Liver (tissue), 10 donors: ENCODE measurements at places on chromosomes 2 and 18. TPM values are rescaled to one million over a fixed set of nuclear protein-coding genes. Genes with fewer than 3 reads are reported as not detected.

DNA sequence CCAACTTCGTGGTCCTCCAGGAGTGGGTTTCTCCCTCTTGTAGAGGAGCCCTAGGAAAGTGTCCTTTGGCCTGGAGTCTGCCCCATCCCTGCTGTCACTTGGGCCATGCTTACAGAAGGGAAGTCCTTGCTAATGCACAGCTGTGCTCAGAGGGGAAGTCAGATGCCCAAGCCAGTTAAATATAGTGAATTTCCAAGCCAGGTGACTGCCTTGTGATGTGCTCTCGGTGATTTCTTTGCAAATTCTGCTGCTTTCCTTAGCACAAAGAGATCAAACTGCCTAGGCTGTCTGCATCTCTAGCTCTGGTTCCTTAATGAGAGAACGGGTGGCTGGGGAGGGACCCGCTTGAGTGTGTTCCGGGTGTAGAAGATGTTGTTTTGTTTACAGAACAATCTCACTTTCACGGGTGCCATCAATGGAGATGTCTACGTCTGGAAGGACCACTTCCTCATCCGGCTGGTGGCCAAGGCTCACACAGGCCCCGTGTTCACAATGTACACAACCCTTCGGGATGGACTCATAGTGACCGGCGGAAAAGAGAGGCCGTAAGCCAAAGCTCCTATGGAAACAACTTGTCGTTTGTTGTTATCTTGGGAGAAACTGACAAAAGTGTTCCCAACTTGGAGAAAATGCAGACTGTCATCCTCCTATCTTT, 91.4 kb downstream of the RTN4 start:
- no peak overlapping the region for H3K27ac ChIP-seq
- H3K27me3 ChIP-seq: no peaks in the 10 kb centered on the region
- no peaks in the 10 kb centered on the region for H3K36me3 ChIP-seq

DNA sequence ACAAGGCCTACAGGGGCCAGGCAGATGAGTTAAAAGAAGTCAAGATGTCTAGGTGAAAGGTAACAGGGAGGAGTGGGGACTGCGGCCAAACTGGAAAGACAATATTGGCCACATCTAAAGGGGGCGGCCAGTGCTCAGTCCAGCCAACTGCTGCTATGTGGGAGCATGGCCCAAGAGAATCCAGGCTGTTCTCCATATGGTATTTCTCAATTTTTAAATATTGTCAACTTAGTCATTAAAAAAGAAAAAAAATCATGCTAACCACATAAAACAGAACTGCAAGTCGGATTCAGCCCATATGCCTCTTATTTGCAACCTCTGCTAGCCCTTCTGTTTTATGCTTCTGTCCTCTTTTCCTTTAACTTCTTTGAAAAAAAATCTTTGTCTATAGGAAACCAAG, 14.8 kb downstream of the TRABD2A start:
- no peaks in the 10 kb centered on the region for H3K27me3 ChIP-seq
- H3K4me1 ChIP-seq: no peaks in the 10 kb centered on the region
- no peak overlapping the region for H3K4me3 ChIP-seq

The MAPRE3 gene
- polyA plus RNA-seq: 11.5 TPM

- peaks cover 51% of the 10 kb centered on the region for H3K36me3 ChIP-seq
- H3K27ac ChIP-seq: no peak overlapping the region
- no peak overlapping the region for H3K4me3 ChIP-seq
- no peak for DNase-seq
- H3K4me1 ChIP-seq: peaks cover 13% of the 10 kb centered on the region
Observed at GRCh38 chr2:85319796-85320195, 8.0 kb downstream of the TGOLN2 start.

GRCh38 chr2:130834931-130835765, 1.6 kb upstream of the ARHGEF4 start:
- no peak for DNase-seq
- H3K4me3 ChIP-seq: no peak overlapping the region
- no peaks in the 10 kb centered on the region for H3K4me1 ChIP-seq
- no peak overlapping the region for H3K27ac ChIP-seq

- no peaks in the 10 kb centered on the region for H3K36me3 ChIP-seq
- DNase-seq: no peak
- H3K4me1 ChIP-seq: peaks cover 18% of the 10 kb centered on the region
- H3K27me3 ChIP-seq: no peaks in the 10 kb centered on the region
- H3K27ac ChIP-seq: no peak overlapping the region
- H3K4me3 ChIP-seq: no peak overlapping the region
Observed at GRCh38 chr2:186431306-186431705, 54.8 kb upstream of the ZC3H15 start.
